ENCODE measurements at places on chromosomes 4 and X. TPM values are rescaled to one million over a fixed set of nuclear protein-coding genes. Genes with fewer than 3 reads are reported as not detected.

DNA sequence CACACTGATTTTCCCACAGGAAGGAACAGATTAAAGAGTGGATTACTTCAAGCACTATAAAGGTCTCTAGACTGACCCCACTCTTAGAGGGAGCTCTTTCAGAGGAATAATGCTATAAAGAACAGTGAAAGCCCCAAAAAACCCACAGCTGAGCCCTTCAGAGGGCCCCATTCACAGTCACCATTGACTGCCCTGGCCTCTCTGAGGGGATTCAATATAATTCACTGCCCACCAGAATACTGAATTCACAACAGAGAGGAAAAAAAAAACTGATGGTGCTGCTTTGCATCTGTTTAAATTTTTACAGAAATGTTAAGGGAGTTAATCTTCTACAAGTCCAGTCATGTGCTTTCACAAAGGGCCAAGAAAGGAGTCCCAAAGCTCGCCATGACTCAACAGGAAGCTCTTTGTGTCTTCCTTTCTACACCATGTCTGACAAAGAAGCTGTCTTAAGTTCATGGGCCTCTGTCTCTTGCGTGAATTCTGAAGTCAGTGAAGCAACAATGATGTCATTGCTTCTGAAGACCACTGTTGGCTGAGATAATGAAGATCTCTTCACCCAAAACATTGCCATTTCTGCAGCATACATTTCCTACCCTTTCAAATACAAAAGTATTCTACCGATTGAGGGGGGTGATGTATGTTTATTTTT is 174.9 kb downstream of the ADAMTS3 start:
- DNase-seq = no peak

DNA sequence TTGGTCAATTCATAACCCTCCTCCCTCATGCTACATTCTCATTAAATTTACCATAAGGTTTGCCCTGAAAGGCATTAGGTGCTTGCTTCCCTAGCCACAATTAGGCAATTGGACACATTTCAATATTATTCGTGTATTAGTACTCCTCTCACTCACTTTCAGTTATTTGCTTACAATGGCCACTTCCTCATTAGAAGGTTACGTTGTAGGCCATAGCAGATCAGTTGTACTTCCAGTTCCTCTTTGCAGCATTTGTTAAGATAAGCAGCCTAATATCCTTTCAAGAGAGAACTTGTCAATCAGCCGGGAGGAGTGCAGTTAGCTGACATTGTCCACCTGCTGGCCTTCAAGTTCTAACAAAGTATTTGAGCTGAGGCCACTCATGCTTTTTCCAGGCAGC is 1017.2 kb downstream of the PCDH7 start:
- no peak for DNase-seq

GRCh38 chr4:165382640-165383039 is 3.8 kb downstream of the CPE start:
- no peak for DNase-seq

- DNase-seq = no peak
Observed at GRCh38 chr4:156771171-156771837, 200.3 kb downstream of the PDGFC start.

DNA sequence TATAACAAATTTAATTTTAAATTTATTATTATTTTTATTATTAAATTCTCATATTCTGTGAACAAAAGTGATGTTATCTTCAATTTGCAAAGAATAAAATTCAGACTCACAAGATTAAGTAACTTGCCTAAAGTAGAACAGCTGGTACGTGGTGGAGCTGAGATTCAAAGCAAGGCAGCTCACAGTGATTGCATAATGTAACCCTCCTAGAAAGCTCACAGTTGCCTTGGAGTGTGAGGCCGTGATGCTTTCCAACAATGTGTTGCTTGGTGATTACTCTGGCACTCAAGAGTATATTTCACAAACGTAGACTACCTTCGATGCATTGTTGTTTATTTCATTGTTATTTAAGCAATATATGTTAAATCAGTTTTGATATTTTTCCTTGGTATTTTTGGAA is 1039.2 kb upstream of the PABPC4L start:
- no peak for DNase-seq

DNA sequence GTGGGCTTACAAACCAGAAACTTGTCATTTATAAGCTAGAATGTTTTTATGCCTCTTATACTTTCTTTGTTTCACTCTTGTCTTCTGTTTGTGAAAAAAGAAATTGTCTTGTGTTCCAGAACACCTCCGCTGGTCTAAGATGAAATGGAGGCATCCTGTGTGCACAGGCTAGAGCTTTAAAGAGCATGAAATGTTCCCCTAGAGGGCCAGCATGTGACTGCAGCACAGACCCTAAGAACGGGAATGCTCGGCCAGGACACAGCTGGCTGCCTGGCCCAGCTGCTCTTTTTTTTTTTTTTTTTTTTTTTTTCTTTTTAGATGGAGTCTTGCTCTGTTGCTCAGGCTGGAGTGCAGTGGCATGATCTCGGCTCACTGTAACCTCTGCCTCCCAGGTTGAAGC is 33.6 kb downstream of the SETD7 start:
- DNase-seq = no peak

GRCh38 chrX:104432321-104432720 is 133.7 kb upstream of the IL1RAPL2 start:
- DNase-seq = peak; percentile 0

DNA sequence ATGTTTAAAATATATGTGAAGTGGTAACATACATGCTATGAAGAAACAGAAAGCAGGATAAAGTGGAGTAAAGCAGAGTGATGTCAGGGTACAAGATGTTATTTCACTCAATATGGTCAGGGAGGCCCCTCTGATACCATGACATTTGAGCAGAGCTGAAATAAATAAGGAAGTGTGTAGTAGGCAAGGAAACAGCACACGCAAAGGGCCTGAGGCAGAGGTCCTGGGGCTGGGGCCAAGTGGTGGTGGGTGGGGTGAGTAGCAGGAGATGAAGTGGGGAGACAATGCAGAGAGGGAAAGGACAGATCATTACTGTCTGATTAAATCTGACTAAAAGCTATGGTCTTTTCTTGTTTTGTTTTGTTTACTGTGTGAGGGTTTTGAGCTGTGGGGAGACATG is 61.1 kb downstream of the FAM13A start:
- DNase-seq = no peak

- DNase-seq = no peak
Observed at GRCh38 chr4:83599183-83599582, 63.3 kb downstream of the GPAT3 start.

DNA sequence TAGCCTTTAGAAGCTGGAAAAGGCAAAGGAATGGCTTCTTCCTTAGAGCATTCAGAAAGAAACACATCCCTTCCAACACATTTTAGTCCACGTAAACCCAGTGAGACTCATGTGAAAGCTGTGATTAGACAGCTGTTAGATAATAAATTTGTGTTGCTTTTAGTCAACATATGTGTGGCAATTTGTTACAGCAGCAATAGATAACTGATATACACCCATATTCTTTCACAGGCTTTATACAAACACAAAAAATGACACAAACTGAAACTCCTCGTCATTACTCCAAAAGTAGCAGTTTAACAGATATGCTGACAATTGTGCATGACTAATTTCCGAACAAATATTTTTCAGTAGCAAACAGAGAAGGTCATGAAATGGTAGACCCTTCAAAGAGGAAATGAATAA is 65.3 kb downstream of the ANTXR2 start:
- DNase-seq = peak; percentile 78

DNA sequence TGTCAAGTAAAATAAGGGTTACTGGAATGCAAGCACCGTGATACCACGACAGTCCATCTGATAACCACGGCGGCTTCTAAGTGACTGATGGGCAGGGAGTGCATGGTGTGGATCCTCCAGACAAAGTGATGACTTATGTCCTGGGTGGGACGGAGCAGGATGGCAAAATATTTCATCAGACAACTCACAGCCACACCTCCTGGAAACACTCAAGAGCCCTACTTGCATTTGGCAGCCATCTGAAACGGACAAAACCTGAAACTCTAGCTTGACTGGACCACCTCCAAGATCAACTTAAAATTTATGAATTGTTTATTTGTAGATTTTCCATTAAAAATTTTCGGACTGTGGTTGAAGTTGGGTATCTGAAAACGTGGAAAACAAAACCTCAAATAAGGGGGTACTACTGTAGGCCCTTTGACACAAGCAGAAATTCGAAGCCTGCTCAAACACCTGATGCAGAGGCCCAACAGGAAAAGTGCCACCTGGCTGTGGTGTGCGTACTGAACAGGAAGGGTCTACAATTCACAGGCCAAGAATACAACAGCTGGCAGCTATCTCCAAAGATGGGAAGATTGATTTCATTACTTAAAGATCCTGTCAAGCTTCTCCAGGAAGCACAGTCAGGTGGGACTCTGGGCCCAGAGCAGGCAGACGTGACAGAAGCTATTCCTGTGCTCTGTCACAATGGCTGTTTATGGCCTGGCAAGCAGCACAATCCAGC is 26.0 kb downstream of the LRIT3 start:
- DNase-seq = no peak

DNA sequence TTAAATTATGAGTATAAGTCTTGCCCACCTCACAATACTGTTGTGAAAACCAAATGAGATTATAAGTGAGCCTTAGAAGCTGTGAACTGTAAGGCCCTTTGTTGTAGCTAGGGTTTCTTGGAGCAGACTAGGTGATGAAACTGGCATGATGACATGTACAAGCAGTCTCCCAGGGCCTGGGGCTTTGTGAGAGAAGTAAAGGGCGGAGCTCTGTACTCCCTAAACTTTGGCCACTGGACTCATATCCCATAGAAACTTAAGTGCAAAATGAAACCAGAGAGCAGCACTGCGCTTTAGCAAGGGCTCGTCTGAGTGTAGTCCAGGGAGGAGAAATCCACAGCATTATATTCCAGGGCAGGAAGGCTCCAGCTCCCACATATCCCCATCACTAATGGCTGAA is 385.6 kb upstream of the FGF16 start:
- no peak for DNase-seq

- DNase-seq = no peak
Observed at GRCh38 chr4:25238052-25238451, 4.2 kb downstream of the PI4K2B start.

- DNase-seq = no peak
Observed at GRCh38 chrX:45164995-45165394, 35.7 kb downstream of the DIPK2B start.

GRCh38 chr4:138522366-138522765 is 280.2 kb upstream of the SLC7A11 start:
- DNase-seq = no peak

DNA sequence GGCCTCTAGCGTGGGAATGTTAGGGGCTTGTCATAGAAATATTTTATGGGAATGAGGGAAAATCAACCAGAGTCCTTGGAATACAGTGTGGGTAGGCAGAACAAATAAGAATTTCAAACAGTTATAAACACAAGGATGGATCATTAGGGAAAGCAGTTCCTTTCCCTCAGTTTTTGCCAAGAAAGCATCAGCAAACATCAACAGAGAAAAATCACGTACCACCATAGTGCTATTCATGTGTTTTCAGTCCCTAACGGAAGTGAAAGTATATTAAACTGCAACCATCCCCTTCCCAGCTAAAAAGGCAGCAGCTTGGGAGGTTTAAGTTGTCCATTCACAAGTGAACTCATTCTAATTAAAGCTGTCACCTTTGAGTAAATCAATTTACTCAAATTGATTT is 334.4 kb upstream of the PCDH18 start:
- DNase-seq = no peak

GRCh38 chr4:106987311-106987710 is 48.8 kb downstream of the DKK2 start:
- no peak for DNase-seq

- peak; percentile 38 for DNase-seq
Observed at GRCh38 chrX:54492340-54492739, 3.7 kb downstream of the FGD1 start.

GRCh38 chr4:105208561-105208960 is 61.9 kb downstream of the TET2 start:
- no peak for DNase-seq

GRCh38 chrX:11678158-11678557 is 12.4 kb upstream of the ARHGAP6 start:
- no peak for DNase-seq

DNA sequence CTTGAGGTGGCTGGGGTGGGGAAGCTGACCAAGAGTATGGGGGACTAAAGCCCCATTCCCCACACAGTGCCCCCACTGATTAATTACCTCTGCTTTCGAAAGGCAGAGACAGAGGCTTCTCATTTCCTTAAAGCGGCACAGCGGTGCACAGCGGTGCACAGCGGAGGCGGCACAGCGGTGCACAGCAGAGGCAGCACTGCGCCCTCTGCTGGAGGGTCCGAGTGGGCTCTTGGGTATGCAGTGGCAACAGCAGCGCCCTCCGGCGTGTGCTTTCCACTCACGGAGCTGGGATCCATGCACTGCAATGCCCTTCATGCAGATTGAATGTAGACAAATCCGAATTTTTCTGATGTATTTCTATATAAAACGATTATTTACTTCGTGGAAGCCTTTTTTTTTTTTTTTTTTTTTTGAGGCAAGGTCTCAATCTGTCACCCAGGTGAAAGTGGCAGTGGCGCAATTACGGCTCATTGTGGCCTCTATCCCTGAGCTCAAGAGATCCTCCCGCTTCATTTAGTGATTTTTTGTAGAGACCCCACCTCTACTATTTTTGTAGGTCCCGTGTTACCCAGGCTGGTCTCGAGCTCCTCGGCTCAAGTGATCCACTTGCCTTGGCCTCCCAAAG is 19.7 kb upstream of the PRPS2 start:
- peak; percentile 29 for DNase-seq

DNA sequence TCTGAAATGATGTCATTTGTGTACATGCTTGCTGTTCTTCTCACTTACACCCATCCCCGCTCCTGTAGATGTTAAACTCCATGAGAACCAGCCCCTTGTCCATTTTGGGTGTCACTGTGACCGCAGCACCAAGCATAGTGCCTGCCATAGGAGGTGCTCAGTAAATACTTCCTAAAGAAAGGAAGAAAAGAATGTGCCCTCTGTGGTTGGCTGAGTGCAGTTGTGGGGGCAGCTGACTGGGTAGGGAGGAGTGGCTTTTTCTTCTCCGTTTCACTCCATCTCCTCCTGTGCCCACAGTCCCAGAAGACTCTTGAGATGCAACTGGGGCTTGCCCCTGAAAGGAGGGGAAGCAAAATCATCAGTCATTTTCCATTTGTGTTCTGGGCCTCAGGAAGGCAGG is 25.5 kb downstream of the PHEX start:
- DNase-seq = no peak

- DNase-seq = peak; percentile 1
Observed at GRCh38 chr4:102345795-102346100, 466 bp upstream of the SLC39A8 start.

- no peak for DNase-seq
Observed at GRCh38 chr4:110619463-110620247, 3.2 kb downstream of the PITX2 start.

The DUX4 gene
- total RNA-seq = not detected

The IRS4 gene
- under 0.01 TPM for total RNA-seq

The CEP135 gene
- total RNA-seq = 6.2 TPM

The GAGE12E gene
- not detected for total RNA-seq

The SLC26A1 gene
- total RNA-seq = 0.13 TPM

The DNAAF6 gene
- total RNA-seq = not detected

The TCEANC gene
- total RNA-seq = 1.2 TPM

The UGT2A1 gene
- total RNA-seq = not detected

The MGARP gene
- under 0.01 TPM for total RNA-seq

The TCEAL3 gene
- 4.6 TPM for total RNA-seq

The MUC7 gene
- not detected for total RNA-seq

The ZMAT1 gene
- total RNA-seq = 1.3 TPM

The ZNF157 gene
- not detected for total RNA-seq

The NHS gene
- total RNA-seq = 0.13 TPM

The FGF2 gene
- total RNA-seq = 7.0 TPM

The SATL1 gene
- not detected for total RNA-seq

The CRMP1 gene
- total RNA-seq = 1.5 TPM
